ENCODE measurements at places on chromosomes 1 and 21.

DNA sequence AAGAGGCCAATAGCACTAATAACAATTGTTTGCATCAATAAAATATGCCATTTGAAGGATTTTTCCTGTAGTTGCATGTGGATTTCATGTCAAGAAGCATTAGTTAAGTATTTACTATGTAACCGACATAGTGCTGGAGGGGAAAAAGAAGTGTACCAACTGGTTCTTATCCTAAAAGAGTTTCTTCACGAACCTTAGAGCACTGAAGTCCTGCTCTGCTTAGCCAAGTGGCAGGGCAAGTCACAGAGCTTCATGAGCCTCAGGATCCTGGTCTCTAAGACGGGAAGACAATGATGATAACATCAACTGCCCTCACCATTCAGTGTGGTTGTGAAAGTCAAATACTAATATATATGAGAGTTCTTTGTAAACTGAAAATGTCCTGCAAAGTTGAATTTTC, 14.1 kb downstream of the KIAA0040 start:
- no peak for DNase-seq

- DNase-seq, result no peak
Observed at GRCh38 chr1:49389699-49390098, 613.0 kb upstream of the BEND5 start.

DNA sequence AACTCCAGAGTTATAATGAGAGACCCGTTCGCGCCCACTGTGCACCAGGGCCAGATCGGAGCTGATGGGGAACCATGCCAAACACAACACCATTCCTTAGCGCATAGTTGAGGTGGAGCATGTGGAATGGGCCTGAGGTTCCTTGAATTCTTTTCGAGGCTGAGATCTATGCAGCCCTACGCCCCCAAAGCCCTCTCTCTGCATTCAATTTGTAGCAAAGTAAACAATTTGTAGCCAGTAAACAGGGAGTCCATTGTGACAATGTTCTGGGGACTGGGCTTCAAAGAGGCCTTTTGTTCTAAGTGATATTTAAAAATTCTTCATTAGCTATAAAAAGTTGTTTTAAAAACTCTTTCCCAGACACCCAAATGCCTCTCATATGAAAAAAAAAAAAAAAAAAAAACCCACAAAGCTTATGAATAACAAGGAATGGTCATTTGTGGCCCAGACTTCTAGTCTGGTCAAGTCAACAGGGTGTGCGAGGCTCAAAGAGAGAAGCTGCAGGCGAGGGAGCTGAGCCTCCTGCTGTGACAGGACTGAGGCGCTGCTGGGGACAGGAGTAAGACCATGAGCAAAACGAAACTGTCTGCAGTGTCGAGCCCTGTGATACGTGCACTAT, 30.6 kb upstream of the KCNE2 start:
- DNase-seq, result no peak

- DNase-seq, result no peak
Observed at GRCh38 chr1:214952648-214953047, 129.9 kb upstream of the KCNK2 start.

- DNase-seq, result no peak
Observed at GRCh38 chr1:40756523-40756922, 27.1 kb upstream of the KCNQ4 start.

GRCh38 chr1:3577711-3578432, 33.4 kb downstream of the MEGF6 start:
- DNase-seq, result no peak

DNA sequence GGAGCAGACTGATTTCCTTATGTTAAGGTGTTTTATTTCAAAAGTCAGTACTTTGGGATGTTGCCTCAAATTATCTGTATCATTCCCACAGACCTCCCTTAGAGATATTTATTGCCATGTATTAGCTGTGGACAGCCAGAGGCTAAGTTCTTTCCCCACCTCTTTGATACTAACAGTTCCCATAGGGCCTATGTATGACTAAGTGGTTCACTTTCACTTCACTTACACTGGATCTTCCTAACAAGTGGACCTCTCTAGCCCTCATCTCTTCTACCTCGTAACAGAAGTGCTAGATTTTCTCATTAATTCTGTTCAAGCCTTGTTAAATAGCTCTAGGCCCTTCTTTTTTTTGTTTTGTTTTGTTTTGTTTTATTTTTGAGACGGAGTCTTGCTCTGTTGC, 6.2 kb downstream of the TRAF5 start:
- DNase-seq, result no peak

DNA sequence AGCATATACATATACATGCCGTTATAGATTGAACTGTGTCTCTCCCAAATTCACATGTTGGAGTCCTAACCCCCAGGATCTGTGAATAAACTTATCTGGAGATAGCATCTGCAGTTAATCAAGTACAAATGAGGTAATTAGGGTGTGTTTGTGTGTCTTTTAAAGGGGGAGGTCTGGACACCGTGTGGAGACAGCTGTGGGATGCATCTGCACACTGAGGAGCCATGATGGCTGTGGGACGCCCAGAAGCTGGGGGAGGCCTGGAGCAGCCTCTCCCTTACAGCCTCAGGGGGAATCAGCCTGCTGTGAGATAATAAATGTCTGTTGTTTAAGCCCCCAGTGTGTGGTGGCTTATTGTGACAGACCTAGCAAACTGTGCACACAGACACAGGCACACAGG, 51.8 kb upstream of the COL18A1 start:
- DNase-seq, result no peak

DNA sequence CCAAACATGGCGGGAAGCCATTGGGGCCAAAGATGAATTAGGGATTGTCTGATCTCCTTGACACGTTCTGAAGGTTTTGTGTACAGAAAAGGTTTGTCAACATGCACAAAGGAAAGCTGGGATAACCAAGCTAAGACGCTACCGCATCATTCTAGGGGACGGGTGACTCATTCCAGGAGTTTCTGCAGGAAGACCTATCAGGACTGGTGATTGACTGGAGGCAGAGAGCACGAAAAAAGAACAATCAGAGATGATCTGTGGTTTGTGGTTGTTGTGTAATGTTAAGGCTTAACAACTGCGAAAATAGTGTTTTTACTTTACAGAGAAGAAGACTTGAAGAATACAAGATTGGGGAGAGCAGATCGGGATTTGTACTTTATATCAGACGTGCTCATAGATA, 22.2 kb upstream of the ERG start:
- no peak for DNase-seq

GRCh38 chr21:34688145-34688544, 19.4 kb downstream of the CLIC6 start:
- DNase-seq, result no peak

GRCh38 chr1:151142411-151143056, 3.9 kb downstream of the SEMA6C start:
- DNase-seq, result no peak

- DNase-seq, result no peak
Observed at GRCh38 chr1:196467230-196467925, 140.9 kb downstream of the KCNT2 start.

GRCh38 chr1:11138952-11139351, 39.3 kb upstream of the EXOSC10 start:
- DNase-seq, result no peak

DNA sequence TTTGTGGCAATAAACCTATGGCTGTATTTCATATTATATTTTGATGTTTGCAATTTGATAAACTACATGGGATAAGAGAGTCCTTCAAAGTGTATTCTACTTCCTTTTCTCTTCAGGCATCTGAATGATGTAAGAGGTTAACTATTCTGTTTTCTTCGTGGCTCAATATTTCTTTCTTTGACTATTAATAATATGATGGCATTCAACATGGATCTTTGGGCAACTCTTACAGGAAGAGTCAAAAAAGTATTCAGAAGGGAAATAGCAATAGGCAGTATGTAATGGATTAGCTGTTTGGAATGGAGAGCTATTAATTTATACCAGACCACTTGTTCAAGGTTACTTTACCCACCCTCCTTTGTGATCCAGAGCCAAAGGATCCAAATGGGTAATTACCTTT, 74.4 kb downstream of the HMCN1 start:
- DNase-seq, result no peak

DNA sequence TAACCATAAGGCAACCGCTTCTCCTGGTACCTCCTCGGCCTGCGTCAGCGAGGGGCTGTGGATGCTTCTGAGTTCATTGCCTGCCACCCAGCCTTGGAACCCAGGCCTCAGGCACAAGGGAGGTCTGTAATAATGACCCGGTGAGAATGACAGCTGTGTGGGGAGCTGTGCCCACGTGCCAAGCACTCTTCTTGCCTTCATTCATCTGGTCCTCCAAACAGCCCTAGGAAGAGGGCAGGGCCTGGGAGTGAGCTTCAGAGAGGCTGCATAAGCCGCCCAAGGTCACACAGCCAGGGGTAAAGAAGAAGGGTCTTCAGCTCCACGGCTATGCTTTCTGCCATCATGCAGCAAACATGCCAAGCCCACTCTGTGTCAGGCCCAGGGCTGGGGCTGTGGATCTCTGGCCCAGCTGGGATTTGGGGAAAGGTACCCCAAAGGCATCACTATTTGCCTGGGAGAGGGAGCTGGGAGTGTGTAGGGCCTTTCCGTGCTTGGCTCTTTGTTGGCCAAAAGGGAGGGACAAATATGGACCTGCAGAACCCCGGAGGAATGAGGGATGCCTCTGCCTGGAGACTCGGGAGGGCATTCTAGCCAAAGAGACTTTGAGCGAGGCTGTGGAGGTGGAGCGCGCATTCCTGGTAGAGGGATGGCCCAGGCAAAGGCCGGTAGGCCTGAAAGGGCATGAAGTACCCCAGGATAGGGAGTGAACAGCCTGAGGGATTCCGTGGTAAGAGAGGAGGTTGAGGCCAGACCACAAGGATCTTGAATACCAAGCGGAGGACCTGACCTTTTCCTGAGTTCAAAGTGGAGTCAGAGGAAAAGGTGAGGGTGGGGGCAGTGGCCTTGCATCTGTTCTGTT, 10.1 kb upstream of the EDN2 start:
- no peak for DNase-seq

DNA sequence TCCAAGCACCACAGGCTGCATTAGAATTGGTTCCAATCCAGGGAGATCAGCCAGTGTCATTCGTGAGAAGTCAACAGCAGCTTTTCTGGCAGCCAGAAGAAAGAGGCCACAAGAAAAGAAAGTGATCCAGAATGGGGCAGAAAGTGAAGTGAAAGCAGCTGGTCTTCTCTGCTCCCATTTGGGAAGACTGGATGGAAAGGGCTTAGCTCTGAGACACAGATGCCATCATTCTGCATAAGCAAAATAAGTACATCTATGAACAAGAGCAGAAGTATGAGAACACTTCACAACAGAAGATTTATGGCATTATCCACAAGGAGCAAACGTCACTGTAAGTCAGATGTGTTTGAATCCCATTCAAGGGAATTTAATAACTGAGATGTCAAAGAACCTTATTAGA, 326.5 kb upstream of the ESRRG start:
- no peak for DNase-seq

DNA sequence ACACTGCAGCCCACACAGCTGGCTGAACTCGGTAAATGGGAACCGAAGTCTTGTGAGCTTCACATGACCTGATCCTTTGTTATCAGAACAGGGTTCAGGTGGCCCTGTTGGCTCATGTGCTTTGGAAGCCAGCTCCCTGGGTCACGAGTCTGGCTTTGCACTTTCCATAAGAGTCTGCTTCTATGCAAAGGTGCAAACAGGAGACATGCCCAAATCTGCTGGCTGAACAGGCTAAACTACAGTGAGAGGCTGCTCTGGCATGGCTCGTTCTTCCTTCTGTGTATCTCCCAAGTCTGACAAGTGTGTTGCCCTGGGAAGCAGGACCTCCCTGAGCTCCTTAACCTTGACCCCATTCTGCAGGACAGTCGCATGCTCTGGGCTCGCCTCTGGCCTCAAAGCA, 549.6 kb downstream of the KIF26B start:
- no peak for DNase-seq

GRCh38 chr1:26070296-26070962, 3.0 kb upstream of the TRIM63 start:
- no peak for DNase-seq

- no peak for DNase-seq
Observed at GRCh38 chr1:52599236-52599635, 2.9 kb upstream of the GPX7 start.

- DNase-seq, result no peak
Observed at GRCh38 chr1:190376044-190376443, 101.6 kb downstream of the BRINP3 start.

- no peak for DNase-seq
Observed at GRCh38 chr1:156172696-156173470, 19.5 kb downstream of the SEMA4A start.

- DNase-seq, result no peak
Observed at GRCh38 chr1:23799570-23800399, 769 bp downstream of the GALE start.

- DNase-seq, result no peak
Observed at GRCh38 chr1:223682502-223682901, 17.0 kb upstream of the CAPN8 start.

DNA sequence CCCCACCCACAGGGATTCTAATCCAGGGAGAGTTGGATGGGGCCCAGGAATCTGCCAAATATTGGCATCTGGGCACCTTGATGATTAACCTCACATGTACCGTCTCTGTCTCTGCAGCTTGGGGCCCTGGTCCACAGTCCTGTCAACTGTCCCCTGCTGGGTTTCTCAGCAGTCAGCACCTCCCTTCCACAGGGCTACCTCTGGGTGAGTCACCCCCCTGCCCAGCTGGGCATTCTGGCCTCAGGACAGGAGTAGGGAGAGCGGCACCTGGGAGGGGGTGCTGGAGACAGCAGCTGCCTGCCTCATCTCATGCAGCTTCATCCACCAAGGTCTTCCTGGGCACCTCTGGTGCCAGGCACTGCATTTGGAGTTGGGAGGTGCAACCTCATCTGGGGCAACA, 100.6 kb upstream of the ACTL8 start:
- DNase-seq, result no peak

GRCh38 chr1:76786222-76786621, 81.1 kb upstream of the ST6GALNAC5 start:
- DNase-seq, result no peak

- no peak for DNase-seq
Observed at GRCh38 chr1:3883194-3883925, 16.7 kb downstream of the C1orf174 start.

Measured in anterior cingulate cortex (tissue), 58 donors.